ENCODE measurements at places on chromosomes 1 and 21.

DNA sequence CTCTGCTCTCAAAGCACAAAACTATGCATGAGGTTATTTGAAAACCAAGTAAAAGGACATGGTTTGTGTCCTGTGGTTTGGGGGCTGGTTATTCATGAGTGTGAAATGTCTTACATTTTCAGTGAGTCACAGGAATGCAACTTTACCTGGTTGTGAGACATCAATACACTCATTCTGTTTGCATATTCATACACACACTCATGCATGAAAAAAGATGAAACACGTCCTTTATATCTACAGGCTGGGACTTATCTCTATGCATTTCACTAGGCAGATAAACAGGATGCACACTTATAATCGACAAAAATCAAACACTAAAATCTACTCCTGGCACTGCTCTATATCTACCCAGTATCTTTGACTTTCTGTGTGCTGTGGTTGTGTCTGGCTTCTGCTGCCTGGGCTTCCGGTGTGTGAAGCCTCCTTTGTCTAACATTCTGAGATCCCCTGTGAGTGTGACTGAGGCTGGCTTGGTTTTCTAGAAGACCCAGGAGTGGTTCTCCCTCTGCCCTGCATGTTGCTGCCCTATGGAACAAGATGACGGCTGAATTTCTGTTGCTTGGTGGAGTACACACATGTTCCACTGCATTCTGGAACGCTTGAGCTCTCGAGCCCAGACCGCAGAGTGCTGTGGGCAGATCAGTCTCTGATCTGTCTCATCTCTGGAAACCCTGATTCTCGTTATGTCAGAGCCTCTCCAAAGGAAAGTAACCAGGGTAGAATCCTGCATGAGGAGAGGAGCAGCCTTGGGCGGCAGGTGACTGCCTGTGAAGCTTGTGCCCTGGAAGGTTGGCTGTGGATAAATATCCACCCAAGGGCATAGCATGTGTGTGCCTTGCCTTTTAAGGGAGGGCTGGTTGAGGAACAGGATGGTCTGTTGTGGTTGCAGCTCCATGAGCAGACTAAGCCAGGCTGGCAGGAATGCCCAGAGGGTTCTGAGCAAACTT, 19.7 kb upstream of the FASLG start:
- DNase-seq, result no peak

- no peak for DNase-seq
These were observed 312.9 kb downstream of the RRAGC start for GRCh38 chr1:38546636-38547035.

DNA sequence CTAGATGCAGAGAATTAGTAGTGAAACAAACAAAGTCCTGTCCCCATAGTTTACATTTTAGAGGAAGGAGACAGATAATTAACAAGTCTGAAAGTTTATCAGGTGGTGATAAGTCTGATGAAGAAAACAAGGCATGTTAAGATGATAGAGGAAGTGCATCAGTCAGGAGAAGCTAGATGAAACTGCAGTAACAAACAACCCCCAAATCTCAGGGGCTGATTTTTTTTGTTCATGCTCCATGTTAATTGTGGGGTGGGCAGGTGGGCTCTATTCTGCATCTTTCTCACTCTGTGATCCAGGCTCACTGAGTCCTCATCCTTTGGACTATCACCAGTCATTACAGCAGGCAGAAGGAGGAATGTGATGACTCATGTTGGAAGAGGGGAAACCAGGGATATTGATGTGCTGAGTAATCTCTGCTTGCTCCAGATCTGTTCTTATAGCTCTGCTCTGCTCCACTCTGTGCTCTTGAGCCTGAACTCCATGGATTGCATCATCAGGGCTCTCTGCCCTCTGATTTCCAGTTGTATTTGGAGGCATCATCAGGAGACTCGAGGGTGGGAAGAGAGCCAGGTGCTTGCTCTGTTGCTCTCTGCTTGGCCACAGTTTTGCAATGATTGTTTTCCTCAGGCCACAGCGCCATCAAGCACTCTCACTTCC, 166.9 kb downstream of the IER5 start:
- DNase-seq, result peak; percentile 57

- no peak for DNase-seq
These were observed 96.8 kb upstream of the C21orf91 start for GRCh38 chr21:17915976-17916375.

DNA sequence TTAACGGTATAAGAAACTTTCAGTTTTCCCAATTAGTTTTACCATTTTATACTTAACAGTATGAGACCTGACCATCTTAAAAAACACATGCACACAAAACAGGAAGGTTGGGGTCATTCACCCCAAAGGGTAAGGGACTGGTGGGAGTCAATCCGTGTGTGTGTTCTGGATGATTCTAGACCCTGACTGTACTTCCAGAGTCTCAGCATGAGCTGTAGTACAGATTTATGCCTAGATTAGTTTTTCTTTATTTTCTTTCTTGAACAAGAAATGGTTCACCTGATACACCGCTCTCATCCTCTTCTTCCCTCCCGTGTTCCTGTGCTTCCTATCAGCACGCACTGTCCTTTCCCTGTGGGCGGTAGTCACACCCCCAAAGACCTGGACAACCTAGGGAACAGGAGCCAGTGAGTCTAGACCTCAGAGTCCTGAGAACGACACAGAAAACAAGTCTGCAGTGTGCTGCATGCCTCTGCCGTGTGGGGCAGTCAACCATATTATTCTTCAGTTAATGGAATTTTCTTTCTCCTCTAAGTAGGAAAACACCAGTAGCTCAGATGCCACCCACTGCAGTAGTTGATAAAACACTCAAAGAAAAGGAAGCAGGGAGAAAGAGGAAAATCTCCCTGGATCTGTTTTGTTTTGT, 38.9 kb upstream of the MRPS6 start:
- DNase-seq, result no peak

- DNase-seq, result no peak
These were observed 45.3 kb upstream of the PLPPR4 start for GRCh38 chr1:99218999-99219398.

DNA sequence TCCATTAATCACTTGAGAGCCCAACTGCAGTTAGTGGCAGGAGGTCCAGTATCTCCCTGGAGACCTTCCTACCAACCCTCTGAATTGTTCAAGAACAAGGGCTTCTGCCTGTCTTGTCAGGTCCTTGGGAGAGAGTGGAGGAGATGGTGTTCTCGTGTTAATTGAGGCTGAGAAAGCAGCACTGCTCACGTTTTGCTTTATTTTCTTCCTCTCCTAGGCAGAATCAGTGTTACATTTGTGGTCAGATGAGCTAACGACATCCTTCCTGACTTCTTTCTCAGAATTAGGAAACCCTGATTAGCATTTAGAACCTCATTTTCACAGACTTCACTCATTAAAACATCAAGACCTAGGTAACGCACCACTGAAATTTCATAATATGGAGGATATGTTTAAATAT, 26.4 kb upstream of the LRIG2 start:
- DNase-seq, result no peak

DNA sequence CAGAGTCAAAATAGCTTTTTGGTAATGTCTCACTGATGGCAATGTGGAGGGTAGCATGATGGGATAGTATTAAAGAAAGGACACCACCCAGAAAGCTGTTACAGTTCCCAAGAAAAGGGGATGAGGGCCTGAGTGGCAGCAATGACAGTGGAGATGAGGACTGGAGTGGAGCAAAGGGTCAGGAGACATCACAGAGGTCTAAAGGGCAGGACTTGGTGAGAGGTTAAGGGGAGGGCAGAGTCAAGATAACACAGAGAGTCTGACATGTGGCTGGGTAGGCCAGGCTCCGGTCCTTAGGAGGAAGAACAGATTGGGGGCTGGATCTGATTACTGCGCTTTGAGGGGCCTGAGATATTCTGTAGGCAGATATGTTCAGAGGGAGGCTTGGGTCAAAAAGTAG, 19.3 kb downstream of the ELF3 start:
- no peak for DNase-seq

Measured in NCI-H460 (cell line).